Stimulated activated CD4-positive, alpha-beta T cell treated with anti-CD3 and anti-CD28 coated beads, Interleukin-12 subunit alpha, Interleukin-12 subunit beta, amount 100 ng/mL, for 4 hours (primary cell): ENCODE measurements at places on chromosomes 11 and 22.
A peak's percentile ranks its signal among the peaks of the same experiment; 100 is the strongest.

DNA sequence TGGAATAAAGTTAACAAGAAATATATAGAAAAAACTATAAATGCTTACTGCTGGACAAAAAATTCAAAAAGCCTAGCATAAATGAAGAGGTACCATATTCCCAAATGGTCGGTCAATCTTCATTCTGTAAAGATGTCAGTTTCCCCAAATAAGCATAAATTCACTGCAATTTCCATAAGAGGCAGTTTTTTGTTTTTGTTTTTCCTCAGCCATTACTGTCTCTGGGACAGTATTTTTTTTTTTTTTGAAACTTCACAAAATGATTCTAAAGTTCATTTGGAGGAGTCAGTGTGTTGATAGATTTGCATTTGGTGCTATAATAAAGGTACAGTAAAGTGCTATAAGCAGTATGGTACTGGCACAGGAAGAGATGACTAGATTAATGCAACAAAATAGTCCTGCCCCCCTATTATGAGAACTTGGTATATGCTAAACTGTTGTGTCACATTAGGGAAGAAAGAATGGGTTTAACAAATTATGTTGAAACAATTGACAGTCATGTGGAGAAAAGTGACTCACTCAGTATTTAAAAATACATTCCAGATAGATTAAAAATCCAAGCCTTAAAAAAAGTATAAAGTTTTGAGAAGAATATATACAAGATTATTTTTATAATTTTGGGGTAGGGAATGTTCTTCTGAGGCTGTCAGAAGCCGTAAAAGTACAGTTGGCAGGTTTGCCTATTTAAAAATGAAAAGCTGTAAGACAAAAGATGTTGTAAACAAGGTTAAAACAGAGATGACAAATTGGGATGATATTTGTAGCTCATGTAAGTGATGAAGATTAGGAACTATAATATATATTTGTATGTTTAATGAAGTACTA is 2.6 kb upstream of the FTH1 start:
- DNase-seq = no peak

- no peak for DNase-seq
These were observed 403.5 kb downstream of the CADM1 start for GRCh38 chr11:115100706-115101105.

DNA sequence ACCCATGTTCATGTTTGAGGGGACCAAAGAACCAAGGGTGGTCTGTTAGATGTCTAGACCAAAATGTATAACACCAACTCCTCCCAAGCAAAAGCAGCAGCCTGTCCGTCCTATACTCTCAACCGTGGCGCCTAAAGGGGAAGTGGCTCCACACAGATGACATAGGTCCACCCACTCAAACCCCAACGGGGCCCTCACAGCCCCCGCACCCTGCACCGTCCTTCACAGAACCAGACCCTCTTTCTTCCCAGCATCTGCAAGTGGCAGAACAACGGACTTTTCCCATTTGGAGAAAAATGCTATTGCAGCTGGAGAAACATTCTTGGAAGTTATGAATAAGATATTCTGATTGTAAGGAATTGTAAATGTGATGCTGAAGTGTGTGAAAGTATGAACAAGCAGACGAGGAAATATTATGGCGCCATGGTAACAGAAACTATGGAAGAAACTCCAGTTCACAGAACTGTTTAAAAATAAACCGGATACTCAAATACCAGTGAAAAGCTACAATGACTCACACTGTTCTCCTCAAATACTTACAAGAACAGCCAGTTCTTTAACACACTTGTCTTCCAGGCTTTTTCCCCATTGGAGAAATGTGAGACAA is 76.5 kb upstream of the ARFGAP3 start:
- no peak for DNase-seq

DNA sequence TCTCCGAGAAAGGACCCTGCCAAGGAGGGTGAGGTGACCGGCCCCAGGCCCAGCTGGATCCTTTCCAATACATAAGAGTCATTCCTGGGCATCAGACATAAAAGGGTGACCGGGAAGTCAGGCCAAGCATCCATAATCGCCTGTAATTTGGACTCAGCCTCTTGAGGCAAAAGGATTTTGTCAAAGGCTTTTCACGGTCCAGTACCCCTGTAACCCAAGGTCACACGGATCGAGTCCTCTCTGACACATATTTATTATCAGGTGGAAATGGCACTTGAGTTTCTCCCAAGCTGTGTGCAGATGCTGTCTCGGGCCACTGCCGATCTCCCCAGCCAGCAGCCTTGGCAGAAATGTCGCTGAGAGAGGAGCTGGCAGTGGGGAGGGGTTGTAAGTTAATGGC is 556.5 kb downstream of the MN1 start:
- DNase-seq = no peak

DNA sequence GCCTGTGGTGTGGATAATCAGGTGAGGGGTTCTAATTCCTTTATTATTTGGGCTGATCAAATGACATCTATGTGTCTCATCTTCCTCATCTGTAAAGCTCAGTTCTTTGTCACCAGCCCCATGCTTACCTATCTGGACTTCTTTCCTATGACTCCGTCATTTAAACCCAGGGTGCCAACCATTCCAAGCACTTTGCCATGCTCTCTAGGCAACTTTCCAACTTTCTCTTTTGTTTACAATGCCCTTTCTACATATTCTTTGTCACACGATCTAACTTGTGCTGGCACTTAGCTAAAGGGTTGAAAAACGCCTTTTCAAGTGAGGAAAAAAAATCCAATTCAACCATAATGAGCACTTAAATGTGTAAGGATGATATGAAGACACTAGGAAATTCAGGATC is 27.9 kb downstream of the EXPH5 start:
- no peak for DNase-seq

DNA sequence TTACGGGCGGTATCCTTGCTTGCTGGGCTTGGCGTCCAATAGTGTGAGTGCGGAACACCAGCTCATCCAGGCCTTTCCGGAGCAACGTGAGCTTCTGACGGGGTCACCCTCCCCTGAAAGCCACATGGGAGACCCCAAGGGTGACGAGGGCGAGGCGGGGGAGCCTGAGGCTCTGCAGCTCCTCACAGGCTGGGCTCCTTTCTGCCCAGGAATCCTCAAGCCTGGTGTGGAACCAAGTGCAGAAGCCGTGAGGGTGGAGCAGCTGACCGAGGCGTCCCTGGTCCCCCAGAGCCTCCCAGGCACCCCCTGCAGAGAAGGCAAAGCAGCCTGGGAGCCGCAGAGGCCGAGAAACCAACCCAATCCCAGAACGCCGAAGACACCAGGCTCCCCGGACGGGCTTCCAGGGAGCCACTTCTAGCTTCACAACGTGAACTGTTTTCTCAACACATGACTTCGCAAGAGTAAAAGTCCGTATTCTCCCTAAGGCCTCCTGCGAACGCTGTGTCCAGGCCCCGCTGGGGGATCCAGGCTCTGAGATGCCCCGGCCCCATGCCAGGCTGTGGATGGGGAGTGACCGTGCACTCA is 530.3 kb downstream of the BRD1 start:
- DNase-seq = no peak

DNA sequence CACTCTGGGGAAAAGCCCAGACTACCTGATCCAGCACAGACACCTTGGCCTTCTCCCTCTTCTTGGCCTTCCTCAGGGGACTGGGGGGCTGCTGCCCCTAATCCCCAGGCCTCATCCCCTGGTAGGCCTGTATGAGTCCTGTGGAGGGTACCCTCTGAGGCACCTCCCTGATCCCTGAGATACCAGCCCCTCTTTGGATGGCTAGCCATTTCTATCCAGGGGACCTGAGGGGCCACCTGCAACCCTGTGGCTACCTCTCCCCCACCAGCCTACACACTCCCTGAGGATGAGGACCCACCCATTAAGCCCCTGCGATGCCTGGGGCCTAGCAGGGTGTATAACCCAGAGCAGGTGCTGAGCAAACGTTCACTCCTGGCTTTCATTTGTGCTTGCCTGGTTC is 54.6 kb downstream of the HIRA start:
- no peak for DNase-seq

GRCh38 chr22:37708580-37709444 is 12.0 kb downstream of the TRIOBP start:
- DNase-seq = no peak

DNA sequence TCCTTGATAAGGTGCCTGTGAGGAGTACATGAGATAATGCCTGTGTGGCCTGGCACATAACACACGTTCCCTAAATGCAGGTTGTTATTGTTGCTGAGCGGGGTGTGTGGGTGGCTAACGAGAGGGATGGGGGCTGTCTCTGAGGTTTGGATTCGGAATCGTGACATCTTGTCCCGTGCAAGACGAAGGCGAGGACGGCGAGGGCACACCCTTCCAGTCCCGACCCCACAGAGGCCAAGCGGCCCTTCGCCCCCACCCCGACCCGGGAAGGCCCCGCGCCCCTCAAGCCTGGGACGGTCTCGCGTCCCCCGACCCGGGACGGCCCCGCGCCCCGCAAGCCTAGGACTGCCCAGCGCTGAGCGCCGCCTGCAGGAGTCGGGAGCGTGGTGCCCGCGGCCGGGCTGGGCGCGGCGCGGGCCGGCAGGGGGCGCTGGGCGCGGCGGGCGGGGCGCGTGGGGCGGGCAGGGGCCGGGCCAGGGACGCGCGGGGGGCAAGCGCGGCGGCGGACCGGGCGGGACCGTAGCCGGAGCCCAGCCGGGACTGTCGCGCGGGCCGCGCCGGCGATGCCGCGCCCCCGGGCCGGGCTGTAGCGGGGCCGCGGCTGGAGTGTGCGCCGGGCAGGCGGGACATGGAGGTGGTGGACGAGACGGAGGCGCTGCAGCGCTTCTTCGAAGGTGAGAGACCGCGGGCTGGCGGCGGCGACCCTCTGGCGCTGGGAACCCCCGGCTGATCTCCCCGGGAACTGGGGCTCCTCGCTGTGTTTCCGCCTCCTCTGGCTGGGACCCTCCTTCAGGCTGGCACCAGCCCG is at the start of gene MYRF:
Gene MYRF, plus strand, starts transcription at position 520 of the 808 bp plus-strand sequence. Its CDS starts 109 bp downstream, at position 629.
- peak; percentile 59 for DNase-seq
